ENCODE measurements at places on chromosomes 16 and 17.
A peak's percentile ranks its signal among the peaks of the same experiment; 100 is the strongest.

DNA sequence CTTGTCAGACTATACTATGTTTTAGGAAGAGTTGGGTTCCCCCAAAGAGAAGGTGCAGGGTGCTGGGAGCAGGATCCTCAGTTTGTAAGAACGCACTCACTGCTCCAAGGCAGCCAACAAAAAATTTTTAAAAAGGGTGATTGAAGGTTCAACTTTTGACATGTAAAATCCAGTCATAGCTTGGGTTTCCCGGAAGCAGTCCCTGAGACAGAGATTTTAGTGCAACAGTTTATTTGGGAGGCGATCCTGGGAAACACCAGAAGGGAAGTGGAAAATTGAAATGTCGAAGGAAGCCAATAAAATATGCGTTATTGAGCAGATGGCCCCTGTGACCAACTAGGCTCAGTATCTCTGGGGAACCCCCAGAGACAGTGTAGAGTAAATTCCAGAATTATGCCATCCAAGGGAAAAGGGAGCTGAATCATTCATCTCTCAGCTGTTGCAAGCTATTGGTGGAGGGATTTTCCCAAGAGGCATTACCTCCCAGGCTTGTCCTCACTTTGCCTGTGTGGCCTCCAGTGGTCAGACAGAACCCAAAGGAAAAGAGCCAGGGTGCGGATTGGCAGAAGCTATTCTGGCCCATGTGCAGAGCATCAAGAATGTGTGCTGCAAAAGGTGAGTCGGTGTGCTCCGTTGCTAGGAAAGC is 72.9 kb downstream of the HS3ST3B1 start:
- peak; percentile 13 for DNase-seq

DNA sequence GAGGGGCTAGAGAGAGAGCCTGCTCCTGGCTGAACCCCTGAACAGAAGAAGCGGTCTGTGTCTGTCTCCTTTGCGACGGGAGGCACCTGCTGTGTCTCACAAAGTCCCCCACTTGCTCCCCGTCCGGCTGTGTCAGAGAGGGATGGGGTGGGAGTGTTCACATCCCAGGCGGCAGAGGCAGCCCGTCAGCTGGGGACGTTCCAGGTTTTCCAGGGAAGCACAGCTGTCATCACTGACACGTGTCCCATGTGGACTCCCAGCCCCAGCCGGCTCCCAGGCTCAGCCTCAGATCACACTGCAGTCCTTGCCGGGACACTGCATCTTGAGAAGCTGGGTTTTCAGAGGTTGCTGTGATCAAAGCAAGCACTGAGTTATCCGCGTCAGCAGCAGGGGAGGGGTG is 1.6 kb downstream of the TELO2 start:
- DNase-seq = no peak

DNA sequence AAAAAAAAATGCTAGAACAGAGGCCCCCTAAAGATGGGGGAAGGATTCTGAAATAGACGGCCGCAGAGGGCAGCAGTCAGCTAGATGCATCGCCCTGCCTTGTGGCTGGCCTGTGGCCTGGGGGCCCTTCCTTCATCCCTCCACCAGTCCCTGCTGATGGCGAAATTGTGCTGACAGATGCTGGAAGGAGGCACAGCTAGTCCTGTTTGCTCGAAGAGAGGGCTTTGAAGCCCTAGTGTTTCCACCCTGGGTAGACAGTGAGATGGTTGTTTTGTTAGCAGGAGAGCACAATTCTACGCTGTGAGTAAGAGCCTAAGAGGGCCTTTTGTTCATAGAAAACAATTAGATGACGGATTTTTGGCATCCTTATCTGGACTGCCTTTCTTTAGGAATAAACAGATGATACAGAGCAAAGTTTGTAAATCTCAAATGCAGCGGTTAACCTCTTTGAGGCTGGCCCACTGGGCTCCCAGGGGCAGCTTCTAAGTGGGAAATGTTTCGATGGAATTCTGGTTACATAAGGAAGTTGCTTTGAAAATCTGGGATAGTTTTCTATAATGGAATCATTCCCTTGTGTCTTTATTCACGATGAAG is 23.0 kb downstream of the VPS35L start:
- DNase-seq = no peak

- DNase-seq = no peak
These were observed 50.1 kb upstream of the TRAP1 start for GRCh38 chr16:3767333-3767986.

DNA sequence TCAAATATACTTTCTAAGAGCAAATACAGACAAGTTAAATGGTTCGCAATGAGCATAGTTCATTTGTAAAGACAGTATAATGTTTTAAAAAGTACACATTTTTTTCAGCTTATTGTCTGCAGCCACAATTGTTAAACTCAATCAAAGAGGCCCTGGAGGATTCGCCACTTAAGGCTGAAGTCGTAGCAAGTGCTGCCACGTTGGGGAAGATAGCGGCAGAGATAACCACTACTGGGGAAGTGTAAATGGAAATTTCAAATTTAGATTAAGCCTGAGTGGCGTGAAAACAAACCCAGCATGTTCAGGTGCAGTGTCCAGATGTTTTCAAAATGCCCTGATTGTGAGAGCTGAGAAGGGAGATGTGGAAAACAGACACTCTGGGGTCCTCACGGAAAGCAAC is 8.4 kb downstream of the PMP22 start:
- no peak for DNase-seq

GRCh38 chr17:46117117-46117516 is 76.1 kb downstream of the KANSL1 start:
- no peak for DNase-seq

- DNase-seq = peak; percentile 99
These were observed at the start of gene CEP131 for GRCh38 chr17:81222906-81223761. TSS of gene CEP131 (minus strand) at chr17:81222965. CDS start at chr17:81220056, 2,909 bp downstream.

GRCh38 chr17:55285340-55286301 is 20.9 kb downstream of the HLF start:
- peak; percentile 57 for DNase-seq

DNA sequence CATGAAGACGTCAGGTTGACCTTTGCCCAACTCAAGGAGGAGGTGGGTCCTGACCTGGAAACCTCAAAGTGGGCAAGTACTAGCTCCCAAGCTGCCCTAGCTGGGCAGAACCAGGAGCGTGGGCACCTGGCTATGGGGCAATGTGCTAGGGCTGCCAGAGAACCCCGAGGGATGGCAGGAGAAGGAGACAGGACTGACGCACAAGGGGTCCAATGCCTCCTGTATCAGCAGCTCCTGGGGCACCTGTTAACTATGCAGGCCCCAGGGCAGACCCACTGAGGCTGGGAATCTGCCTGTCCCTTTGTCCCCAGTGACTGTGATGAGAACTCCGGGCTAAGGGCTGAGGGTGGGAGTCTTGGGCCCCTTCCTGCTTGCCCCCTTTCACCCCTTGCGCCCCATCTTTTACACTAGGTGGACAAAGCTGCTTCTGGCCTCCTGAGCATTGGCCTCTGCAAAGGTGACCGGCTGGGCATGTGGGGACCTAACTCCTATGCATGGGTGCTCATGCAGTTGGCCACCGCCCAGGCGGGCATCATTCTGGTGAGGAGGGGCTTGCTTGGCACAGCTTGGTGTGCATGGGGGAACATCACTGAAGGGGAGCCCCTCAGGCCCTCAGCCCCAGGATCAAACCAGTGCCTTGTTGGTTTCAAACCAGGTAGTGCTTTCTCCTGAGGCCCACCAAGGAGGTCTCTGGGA is 7.7 kb downstream of the CHAD start:
- DNase-seq = no peak

- no peak for DNase-seq
These were observed 21.8 kb upstream of the PRM1 start for GRCh38 chr16:11302977-11303376.

GRCh38 chr17:1169221-1169928 is 10.4 kb downstream of the ABR start:
- DNase-seq = no peak
